ENCODE measurements at places on chromosomes 1 and 21. TPM values are rescaled to one million over a fixed set of nuclear protein-coding genes. Genes with fewer than 3 reads are reported as not detected.

RBP7 gene
- total RNA-seq: 5.9 TPM

LCE1B gene
- not detected for total RNA-seq

DMBX1 gene
- not detected for total RNA-seq

S100A5 gene
- not detected for total RNA-seq

VAV3 gene
- 14.5 TPM for total RNA-seq

TDRD5 gene
- 7.6 TPM for total RNA-seq

AMIGO1 gene
- 9.5 TPM for total RNA-seq

SPRR3 gene
- total RNA-seq: not detected

CYP4Z1 gene
- 0.87 TPM for total RNA-seq

NEGR1 gene
- 2.3 TPM for total RNA-seq

TNNI3K gene
- total RNA-seq: not detected

ZNHIT6 gene
- total RNA-seq: 13.5 TPM

PADI2 gene
- total RNA-seq: 5.0 TPM

C1QB gene
- total RNA-seq: 151 TPM

DAP3 gene
- 139 TPM for total RNA-seq

DNA sequence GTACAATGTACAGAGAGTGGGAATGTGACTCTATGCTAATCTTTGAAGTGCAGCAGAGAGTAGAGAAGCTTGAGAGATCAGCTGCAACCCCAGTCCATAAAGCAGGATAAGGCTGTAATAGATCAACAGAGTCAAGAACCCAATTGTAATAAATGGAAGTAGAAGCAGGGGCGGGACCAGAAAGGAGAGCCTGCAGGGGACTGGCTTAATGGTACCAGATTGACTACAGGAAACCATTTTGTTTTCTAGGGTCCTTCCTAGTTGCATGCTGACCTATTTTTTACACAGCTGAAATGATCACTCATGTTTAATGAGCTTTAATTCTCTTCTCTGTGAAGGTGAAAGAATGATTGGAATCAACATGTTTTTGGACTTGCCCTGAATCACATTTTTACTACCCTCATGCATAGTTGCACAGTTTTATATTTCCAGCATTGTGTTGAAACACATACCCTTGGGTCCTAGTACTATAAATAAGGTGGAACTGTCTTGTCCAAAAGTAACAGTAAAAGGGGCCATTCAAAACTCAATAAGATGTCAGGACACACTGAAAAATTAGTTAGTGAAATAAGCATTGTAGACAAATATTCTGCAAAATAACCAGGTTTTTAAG is 69.8 kb downstream of the GPR88 start:
- DNase-seq: no peak

DNA sequence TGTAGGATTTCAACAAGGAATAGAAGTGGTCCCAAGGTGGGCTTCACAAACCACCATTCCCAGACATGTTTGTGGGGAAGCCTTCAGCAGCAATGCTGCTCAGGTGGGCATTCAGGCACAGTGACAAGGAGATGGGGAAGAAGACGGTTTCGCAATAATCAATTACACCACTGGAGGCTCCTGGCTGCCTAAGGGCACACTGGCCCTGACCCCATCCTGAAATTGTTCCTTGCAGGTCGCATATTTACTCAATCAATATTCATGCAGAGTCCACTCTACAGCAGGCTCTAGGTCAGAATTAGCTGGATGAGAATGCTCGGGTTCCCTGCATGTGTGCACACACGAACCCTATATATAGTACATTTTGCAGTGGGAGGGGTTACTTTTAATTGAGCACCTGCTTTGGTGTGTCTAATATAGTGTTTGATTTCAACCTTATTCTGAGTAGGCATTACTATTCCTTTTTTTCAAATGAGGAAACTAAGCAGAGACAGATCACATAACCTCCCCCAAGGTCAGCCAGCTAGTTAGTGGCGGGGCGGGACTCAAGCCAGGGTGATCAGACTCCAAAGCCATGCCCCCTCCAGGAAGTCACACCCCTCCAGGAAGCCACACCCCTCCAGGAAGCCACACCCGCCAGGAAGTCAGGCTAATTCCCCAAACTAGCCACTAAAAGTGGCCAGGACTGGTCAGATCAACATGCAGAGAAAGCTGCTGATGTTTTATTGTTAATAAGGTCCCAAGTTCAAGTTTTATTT is 106.5 kb downstream of the HLCS start:
- DNase-seq: no peak

DNA sequence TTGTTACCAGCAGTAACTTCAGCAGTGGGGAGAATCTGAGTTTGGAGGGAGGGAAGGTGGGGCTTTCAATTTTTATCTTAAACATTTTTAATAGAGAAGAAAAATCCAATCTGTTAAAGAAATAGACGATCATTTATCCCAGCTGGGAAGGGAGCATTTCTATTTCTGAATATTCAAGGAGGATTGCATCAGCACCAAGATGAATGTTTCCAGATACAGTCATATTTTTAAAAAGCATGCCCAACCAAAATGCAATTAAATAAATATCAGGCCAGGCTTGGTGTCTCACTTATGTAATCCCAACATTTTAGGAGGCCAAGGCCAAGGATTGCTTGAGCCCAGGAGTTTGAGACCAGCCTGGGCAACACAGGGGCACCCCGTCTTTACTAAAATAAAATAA is 1.7 kb upstream of the ATP1A4 start:
- DNase-seq: no peak

DNA sequence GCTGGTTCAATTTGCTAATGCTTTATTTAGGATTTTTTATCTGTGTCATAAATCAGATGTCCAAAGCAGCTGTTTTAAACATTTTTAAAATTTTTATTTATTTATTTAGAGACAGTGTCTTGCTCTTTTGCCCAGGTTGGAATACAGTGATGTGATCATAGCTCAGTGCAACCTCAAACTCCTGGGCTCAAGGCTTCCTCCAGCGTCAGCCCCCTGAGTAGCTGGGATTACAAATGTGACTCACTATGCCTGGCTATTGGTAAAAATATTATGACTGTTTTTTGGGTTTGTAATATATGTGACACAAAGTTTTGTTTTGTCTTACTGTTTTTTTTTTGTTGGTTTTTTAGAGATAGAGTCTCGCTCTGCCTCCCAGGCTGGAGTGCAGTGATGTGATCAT is 11.8 kb downstream of the ZBED6 start:
- no peak for DNase-seq

GRCh38 chr1:113895098-113895497 is 7.7 kb upstream of the BCL2L15 start:
- no peak for DNase-seq

GRCh38 chr1:184359909-184360308 is 26.9 kb upstream of the C1orf21 start:
- no peak for DNase-seq

DNA sequence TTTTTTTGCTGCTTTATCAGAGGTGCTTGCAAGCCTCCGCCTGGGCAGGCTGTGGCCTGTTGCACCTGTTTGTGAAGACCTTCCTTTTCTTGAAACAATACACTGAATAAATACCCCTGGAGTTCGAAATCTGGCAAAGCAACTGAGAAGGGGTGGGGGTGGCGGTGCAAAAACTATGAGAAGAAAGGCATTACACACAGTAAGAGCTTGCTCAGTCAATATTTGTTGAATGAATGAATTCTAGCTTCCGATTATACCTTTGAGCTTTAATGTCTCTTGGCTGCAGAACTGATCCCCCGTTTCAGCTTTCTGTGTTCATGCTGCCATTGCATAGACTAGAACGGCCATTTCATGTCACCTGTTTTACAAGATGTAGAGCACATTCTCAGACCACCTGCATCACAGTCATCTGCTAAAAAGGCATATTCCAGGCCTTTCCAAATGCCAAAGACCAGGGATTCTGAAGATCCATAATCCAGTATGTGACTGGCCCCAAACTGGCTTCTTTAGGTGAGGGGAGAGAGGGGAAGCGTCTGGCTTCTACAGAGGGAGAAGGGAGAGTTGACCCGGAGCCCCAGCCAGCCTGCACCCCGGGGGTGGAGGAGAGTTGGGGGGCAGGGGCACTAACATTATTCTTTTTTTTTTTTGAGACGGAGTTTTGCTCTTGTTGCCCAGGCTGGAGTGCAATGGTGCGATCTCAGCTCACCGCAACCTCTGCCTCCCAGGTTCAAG is 111.5 kb downstream of the ETS2 start:
- peak; percentile 82 for DNase-seq

- DNase-seq: no peak
Observed at GRCh38 chr1:15371610-15372545, 37.8 kb upstream of the EFHD2 start.

GRCh38 chr1:147647796-147648633 is 22.3 kb downstream of the ACP6 start:
- DNase-seq: no peak

DNA sequence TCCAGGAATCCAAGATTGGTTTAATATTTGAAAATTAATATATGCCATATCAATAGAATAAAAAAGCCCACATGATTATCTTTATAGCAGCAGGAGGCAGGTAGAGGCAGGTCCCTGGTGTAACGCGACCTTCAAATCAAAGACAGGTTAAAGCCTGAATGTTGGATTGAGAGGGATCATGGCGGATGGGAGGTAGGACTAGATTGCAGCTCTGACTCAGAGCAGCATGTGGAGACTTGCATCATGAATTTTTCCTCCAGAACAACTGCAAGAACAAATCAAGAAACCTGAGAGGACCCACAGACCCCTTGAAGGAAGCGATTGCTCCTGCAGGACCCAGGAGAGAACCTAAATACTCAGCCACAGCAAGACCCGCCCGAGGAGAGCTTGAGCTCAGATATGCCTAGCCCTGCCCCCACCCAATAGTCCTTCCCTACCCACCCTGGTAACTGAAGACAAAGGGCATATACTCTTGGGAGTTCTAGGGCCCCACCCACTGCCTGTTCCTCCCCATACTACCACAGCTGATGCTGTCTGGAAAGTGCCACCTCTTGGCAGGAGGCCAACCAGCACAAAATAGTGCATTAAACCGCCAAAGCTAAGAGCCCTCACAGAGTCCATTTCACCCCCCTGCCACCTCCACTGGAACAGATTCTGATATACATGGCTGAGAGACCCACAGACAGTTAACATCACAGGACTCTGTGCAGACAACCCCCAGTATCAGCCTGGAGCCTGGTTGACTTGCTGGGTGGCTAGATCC is 19.5 kb downstream of the S100B start:
- DNase-seq: no peak

DNA sequence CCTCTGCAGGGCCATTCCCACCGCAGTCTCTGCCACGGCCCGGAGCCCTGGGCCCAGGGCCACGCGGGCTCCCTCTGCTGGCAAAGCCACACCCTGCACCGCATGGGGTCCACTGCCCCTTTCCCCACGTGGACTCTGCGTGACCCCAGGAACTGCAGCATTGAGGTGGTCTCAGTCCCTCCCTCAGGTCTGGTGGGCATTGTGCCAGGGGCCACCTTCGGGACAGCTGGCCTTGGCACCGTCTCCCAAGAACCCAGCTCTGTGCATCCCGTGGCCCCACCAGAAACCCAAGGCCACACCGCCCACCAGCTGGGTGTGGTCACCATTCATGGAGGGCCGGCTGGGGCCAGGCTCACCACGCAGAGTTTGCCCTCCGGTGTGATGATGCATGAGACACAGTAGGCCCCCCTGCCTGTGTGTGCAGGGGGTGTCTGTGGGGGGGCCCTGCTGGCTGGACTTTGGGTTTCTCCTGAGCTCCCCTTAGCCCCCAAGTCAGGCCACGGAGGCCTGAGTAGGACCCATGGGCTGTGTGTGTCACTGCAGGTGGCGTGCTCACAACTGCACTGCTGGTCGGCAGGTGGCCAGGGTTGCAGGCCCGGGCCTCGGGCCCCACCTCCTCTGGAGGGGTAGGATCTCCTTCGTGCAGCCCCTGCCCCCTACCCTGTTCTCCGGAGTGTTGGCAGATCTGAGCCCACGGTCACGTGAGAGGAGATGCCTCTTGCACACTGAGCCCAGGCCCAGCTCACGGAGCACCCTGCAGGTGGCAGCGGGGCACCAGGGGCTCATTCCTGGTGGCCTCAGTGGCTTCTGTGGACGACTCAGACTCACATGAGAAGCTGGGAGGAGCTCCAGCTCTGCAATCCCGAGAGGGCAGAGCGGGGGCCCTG is 5.8 kb downstream of the VWA1 start:
- no peak for DNase-seq

DNA sequence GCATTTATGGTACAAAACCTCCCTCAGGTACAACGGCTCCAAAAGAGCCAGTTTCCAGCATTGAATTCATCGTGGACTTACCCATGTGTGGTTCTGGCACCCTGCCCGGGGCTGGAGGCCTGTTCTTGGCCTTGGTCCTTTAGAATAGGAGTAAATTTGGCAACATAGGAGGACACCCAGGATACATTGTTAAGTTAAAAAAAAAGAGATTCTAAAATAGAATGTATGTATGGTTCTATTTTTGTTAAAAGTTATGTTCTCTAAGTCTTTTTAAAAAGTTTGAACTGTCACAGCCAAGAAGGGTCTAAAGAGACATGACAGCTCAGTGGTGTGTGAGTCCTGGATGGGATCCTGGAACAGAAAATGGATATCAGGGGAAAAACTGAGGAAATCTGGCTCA is 25.9 kb downstream of the EPHX1 start:
- no peak for DNase-seq

- no peak for DNase-seq
Observed at GRCh38 chr1:78292361-78292760, 198.4 kb upstream of the PTGFR start.

GRCh38 chr1:87914396-87914795 is 585.7 kb downstream of the LMO4 start:
- DNase-seq: no peak

- DNase-seq: no peak
Observed at GRCh38 chr1:57235730-57236510, 187.9 kb downstream of the DAB1 start.

GRCh38 chr1:21238141-21238800 is 52.0 kb downstream of the ECE1 start:
- no peak for DNase-seq

- peak; percentile 91 for DNase-seq
Observed at GRCh38 chr1:173477286-173478093, at the start of gene PRDX6. Gene PRDX6 (plus strand): TSS chr1:173477335. CDS start chr1:173477398, 63 bp downstream.

- no peak for DNase-seq
Observed at GRCh38 chr21:38349977-38350376, 93.2 kb downstream of the KCNJ15 start.

DNA sequence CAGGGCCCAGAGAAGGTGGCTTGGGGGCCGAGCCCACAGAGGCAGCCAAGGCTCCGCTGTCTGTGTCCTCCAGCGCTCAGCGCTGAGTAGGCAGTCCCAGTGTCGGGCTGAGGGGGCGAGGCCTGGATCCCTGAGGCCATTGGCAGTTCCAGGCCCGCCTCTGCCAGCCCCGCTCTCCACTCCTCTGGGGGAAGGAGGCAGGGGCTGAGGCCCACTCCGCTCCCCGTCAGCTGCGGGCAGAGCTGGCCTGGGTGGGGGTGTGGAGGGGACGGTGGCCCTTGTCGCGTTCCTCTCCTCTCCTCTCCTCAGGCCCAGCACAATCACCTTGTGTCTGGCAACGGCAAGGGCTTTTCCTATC is 132.8 kb downstream of the CASZ1 start:
- DNase-seq: peak; percentile 45

DNA sequence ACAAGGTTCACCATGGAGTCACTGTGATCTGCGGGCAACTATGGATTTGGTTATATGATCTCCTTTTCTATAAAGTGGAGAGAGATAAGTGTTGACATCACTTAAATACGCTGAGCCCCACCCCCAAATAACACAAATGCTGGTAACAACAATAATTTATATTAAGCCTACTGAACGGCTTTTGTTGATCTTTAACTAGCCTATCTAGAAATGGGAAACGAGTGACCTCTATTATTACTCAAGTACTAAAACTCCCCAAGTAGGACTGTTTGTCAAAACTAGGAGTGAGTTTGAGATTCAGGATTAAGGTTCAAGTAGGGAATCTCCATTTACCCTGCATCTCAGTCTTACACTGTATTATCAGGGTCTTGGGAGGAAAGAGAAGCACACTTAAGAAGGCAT is 52.2 kb downstream of the MAP3K7CL start:
- DNase-seq: no peak

All from prostate gland (tissue), 2 donors.